Lung (tissue), 17 donors: ENCODE measurements at places on chromosomes 1 and 21. TPM values are rescaled to one million over a fixed set of nuclear protein-coding genes. Genes with fewer than 3 reads are reported as not detected.

Gene SELP
- 11.2 TPM for total RNA-seq

Gene NPR1
- total RNA-seq = 98.9 TPM

Gene TMPRSS15
- not detected for total RNA-seq

Gene MAP10
- 3.0 TPM for total RNA-seq

Gene CDCA8
- total RNA-seq = 0.80 TPM

Gene TCHHL1
- not detected for total RNA-seq

Gene TEX38
- not detected for total RNA-seq

Gene FUCA1
- 39.6 TPM for total RNA-seq

Gene PHC2
- total RNA-seq = 79.9 TPM

Gene MR1
- 31.0 TPM for total RNA-seq

Gene AMY1C
- total RNA-seq = 29.3 TPM
